ENCODE measurements at places on chromosomes 4 and X. TPM values are rescaled to one million over a fixed set of nuclear protein-coding genes. Genes with fewer than 3 reads are reported as not detected.

The NLRP2B gene
- polyA plus RNA-seq, result 0.03 TPM

The ASMT gene
- 0.53 TPM for polyA plus RNA-seq

The SERPINA7 gene
- not detected for polyA plus RNA-seq

The GPAT3 gene
- polyA plus RNA-seq, result 22.4 TPM

The CENPVL3 gene
- polyA plus RNA-seq, result 1.9 TPM

The PFKFB1 gene
- 0.51 TPM for polyA plus RNA-seq

The RASGEF1B gene
- polyA plus RNA-seq, result 10.5 TPM

The RHOXF1 gene
- polyA plus RNA-seq, result 3.6 TPM

The DOCK11 gene
- polyA plus RNA-seq, result 22.1 TPM

The DGAT2L6 gene
- not detected for polyA plus RNA-seq

The SATL1 gene
- 0.61 TPM for polyA plus RNA-seq

The RAB41 gene
- polyA plus RNA-seq, result 0.85 TPM

The SPATA18 gene
- 1.4 TPM for polyA plus RNA-seq

The CRMP1 gene
- 62.6 TPM for polyA plus RNA-seq

The OPHN1 gene
- 6.9 TPM for polyA plus RNA-seq

The LONRF3 gene
- polyA plus RNA-seq, result 0.77 TPM

The CACNA1F gene
- 0.33 TPM for polyA plus RNA-seq

The MAGEA3 gene
- polyA plus RNA-seq, result not detected

The ABLIM2 gene
- 7.3 TPM for polyA plus RNA-seq

The FRAS1 gene
- polyA plus RNA-seq, result 103 TPM

The EGF gene
- polyA plus RNA-seq, result 6.7 TPM

The RAB39B gene
- 2.9 TPM for polyA plus RNA-seq

The DUX4 gene
- not detected for polyA plus RNA-seq
